ENCODE measurements at places on chromosomes 4 and X.

- no peak for DNase-seq
These were observed 22.6 kb downstream of the FGFRL1 start for GRCh38 chr4:1033840-1034551.

- no peak for DNase-seq
These were observed 41.1 kb upstream of the PDK3 start for GRCh38 chrX:24423960-24424359.

GRCh38 chrX:46433892-46434291, 111.3 kb downstream of the ZNF674 start:
- DNase-seq: no peak

- no peak for DNase-seq
These were observed 18.6 kb downstream of the PSAPL1 start for GRCh38 chr4:7415927-7416686.

- DNase-seq: no peak
These were observed 41.9 kb upstream of the SPRY1 start for GRCh38 chr4:123354701-123355100.

DNA sequence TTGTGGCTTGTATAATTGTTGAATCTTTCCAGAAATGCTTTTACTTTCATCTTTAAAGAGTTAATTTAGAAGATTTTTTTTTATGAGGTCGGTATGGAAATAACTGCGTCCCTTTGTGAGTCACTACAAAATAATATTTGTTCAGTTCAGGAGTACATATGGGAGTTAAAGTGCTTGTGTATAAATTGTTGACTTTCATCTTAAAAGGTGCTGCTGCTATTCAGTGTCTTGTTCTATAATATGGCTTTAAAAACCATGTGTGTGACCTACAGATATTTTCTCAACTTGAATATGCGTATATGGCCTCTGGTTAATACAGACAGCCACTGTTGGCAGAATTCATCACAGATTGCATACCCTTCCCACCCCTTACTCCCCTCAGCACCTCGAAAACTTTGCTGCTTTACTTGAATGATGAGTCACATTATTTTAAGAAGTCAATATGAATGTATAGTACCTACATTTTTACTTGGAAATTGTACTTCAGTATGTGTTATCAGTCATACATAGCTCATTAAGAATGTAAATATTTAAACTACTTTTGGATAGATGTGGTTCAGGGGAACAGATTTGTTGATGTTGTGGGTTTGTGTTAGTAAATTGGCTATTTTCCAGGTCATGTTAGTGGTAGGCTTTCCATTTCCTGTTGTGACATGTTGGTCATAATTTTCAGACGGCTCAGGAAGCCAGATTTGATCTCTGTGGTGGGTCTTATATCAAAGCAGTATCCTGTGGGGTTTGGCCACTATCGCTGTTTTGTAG, 1.5 kb downstream of the CLCN3 start:
- DNase-seq: peak; percentile 74

DNA sequence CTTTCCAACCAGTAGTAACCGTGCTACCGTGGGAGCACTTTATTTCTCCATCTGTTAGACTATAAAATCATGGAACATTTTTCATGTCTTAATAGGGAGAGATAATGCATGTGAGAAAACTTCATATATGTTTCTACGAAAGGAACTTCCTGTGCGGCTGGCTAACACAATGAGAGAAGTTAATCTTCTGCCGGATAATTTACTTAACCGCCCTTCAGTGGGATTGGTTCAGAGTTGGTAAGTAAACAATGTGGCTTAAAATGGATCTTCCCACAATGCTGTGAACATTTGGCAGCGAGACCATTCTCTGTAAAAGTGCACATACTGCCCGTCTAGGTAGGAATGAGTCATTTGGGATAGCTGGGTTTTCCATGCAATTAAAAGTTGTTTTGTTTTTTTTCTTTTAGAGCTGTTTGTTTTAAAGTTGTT, 29.6 kb downstream of the PDK3 start:
- peak; percentile 88 for DNase-seq

Measured in RPMI7951 (cell line).